ENCODE measurements at places on chromosomes 11 and 22.

GRCh38 chr11:69114811-69115523 is 40.8 kb upstream of the SMIM38 start:
- no peak for DNase-seq

GRCh38 chr11:21372672-21373071 is 703.3 kb downstream of the NELL1 start:
- DNase-seq: no peak

GRCh38 chr11:107756553-107756952 is 44.7 kb upstream of the SLN start:
- DNase-seq: no peak

- no peak for DNase-seq
Measured at GRCh38 chr11:123301013-123301591, 106.1 kb upstream of the CLMP start.

- DNase-seq: no peak
Measured at GRCh38 chr22:25053153-25053805, 100.8 kb downstream of the KIAA1671 start.

- DNase-seq: no peak
Measured at GRCh38 chr22:40707154-40707553, 27.9 kb downstream of the MCHR1 start.

DNA sequence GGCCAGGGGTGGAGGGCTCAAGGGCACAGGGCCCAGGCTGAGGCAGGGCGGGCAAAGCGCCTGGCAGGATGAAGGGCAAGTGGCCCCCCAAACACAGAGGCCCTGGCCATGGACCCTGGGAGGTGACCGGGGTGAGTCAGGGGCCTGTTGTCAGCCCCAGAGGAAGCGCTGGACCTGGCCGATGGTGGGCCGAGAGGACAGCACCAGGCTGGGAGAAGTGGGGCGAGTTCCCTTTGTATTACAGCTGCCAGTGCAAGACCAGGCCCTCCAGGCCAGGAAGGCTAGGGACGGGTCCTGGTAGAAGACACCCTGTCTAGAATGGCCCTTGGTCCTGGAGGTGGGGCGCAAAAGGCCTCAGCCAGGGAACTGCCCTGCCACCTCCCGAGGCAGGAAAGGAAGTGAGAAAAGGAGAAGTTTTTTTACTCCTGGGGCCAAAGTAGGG is 12.8 kb downstream of the CXCR5 start:
- DNase-seq: no peak

DNA sequence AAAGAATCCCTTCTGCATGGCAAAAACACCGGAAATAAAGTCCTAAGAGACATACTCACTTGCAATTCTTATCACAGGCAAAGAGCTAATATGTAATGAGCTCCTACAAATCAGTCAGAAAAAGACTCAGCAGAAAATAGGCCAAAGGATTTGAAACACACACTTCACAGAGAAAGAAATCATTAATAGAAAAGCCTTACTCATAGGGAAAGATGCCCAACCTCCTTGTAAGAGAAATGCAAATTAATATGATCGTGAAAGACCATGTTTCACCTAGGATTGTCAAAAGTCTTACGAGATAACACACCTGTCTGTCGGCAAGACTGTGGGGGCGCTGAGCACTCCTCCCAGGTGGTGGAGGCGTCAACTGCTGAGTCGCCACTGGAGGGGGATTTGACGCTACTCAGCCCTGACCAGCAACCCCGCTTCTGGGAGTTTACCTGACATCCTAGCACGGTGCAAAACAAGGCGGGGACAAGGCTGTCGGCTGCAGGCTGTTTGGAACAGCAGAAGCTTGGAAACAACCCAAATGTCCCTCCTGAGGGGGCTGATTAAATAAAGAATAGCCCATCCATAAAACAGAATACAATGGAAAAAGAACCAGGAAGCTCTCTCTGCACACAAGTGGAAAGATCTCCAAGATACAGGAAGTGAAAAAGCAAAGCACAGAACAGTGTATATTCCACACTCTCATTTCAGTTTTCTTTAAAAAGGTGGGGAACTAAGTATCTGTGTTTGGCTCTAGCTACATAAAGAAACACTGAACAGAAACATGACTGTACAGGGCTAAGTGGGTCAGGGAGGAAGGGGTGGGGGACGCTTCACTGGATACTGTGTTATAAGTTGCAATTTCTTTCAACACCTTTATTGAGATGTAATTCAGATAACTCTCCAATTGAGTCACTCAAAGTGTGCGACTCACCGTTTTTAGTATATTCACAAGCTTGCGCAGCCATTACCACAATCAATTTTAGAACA is 11.5 kb downstream of the CSNK1E start:
- no peak for DNase-seq

DNA sequence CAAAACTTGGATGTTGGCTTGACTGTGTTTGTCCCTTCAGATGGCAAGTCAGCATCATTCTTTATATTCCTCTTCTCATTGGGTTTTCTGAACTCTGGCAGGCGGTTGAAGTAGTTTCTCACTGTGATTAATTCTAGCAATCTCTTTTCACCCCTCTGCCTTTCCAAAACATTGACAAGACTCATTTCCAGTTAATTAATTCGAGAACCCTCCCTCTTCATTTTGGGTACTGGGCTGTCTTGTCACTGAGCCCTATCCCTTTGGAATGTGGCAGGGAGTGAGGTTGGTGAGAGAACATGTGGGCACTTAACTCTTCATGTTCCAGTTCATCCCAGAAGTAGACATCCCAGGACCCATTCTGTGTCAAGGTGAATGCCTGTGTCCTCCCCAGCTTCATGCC is 133.0 kb downstream of the WNT7B start:
- DNase-seq: no peak
